ENCODE measurements at places on chromosomes 16 and 17. TPM values are rescaled to one million over a fixed set of nuclear protein-coding genes. Genes with fewer than 3 reads are reported as not detected.

SDR42E2 gene
- 0.27 TPM for total RNA-seq

ZNF207 gene
- total RNA-seq: 332 TPM

RNF222 gene
- not detected for total RNA-seq

RTN4RL1 gene
- total RNA-seq: 0.10 TPM

CNGB1 gene
- not detected for total RNA-seq

RPA1 gene
- total RNA-seq: 74.2 TPM

GRCh38 chr17:35433075-35433894 is 985 bp upstream of the SLFN12 start:
- peak overlapping the region; percentile 86 for H3K4me3 ChIP-seq
- H3K36me3 ChIP-seq: no peaks in the 10 kb centered on the region
- H3K27me3 ChIP-seq: no peaks in the 10 kb centered on the region
- peak; percentile 11 for DNase-seq
- H3K4me1 ChIP-seq: peaks cover 22% of the 10 kb centered on the region

GRCh38 chr16:4850211-4850610 is 2.9 kb downstream of the UBN1 start:
- H3K27ac ChIP-seq: no peak overlapping the region
- no peak for DNase-seq
- H3K27me3 ChIP-seq: no peaks in the 10 kb centered on the region
- H3K4me3 ChIP-seq: no peak overlapping the region
- peaks cover 31% of the 10 kb centered on the region for H3K4me1 ChIP-seq
- no peaks in the 10 kb centered on the region for H3K36me3 ChIP-seq

- H3K4me3 ChIP-seq: no peak overlapping the region
- H3K4me1 ChIP-seq: peaks cover 1% of the 10 kb centered on the region
- no peaks in the 10 kb centered on the region for H3K27me3 ChIP-seq
Observed at GRCh38 chr17:31446195-31446967, 54.9 kb downstream of the RAB11FIP4 start.

DNA sequence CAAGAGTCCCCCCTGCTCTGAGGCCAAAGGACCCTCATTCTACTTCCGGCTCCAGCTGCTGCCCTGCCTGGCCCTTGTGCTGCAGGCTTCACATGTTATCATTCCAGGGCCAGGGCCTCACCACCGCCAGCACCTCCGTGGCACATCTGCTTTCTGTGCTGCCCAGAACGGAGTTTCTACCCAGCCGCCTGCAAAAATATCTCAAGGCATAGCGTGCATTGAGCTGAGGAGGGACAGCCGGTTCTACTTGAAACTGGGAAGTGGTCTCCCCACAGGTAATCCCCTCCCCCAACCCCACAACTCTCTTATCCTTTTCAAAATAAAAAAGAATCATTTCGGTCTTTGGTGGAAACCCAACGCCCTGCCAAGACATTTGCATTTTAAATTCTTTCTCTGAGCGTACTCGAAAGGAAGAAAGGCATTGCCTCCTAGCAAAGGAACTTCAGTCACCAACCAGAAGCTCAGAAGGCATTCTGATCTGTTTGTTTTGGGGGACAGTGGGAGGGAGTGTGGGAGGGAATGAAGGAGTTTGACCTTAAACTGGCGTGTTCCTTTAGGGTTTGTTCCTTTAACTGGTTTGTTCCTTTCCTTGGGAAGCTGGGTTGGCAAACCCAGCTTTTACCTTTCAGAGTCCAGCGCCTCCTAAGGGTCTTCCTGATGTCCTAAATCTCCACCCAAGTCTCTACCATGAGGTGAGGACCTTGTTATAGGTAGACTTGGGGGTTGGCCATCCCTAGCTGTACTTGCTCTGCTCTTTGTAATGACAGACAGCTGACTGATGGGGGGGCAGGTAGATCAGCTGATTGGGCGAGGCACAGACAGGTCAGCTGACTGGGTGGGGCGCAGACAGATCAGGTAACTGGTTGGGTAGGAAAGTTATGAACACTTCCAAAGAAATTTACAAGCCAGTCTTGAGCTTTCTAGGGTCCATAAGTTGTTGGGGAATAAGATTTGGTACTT is 33.4 kb upstream of the PIK3R6 start:
- no peaks in the 10 kb centered on the region for H3K27me3 ChIP-seq
- no peak overlapping the region for H3K4me3 ChIP-seq
- H3K4me1 ChIP-seq: peaks cover 54% of the 10 kb centered on the region
- no peaks in the 10 kb centered on the region for H3K36me3 ChIP-seq
- peak; percentile 60 for DNase-seq

GRCh38 chr17:9948928-9949327 is 43.9 kb upstream of the RCVRN start:
- no peaks in the 10 kb centered on the region for H3K27me3 ChIP-seq
- H3K4me3 ChIP-seq: no peak overlapping the region
- H3K36me3 ChIP-seq: no peaks in the 10 kb centered on the region
- H3K27ac ChIP-seq: no peak overlapping the region
- DNase-seq: no peak
- H3K4me1 ChIP-seq: no peaks in the 10 kb centered on the region

DNA sequence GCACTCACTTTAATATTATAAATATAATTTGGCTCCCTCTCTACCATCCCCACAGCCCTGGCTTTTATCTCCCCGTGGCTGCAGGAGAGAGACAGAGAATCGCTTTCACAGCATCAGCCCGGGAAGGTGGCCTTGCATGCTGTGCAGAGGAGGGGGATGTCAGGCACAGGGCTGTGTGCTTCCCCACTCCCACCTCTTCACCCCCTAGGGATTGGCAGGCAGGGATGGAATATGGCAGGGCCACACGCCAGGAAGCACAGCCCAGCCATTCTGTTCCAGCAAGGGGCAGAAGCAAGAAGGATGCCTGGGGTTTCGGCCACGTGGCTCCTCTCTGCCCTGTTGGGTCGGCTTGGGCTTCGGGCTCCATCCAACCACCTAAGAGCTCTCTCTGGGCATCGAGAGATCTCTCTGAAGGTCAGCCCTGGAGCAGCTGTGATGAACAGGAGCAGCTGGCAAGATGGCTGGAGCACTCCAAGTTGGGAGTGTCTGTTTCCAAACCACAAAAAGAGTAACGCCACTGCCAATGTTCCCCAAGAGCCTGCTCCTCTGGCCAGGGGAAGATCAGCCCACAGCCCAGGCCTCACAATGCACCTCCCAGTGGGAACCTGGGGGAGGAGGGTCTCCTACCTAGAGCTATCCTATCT is 223.2 kb downstream of the C16orf78 start:
- no peaks in the 10 kb centered on the region for H3K36me3 ChIP-seq
- no peak overlapping the region for H3K4me3 ChIP-seq
- no peaks in the 10 kb centered on the region for H3K27me3 ChIP-seq
- no peaks in the 10 kb centered on the region for H3K4me1 ChIP-seq

GRCh38 chr16:78745108-78746019 is 645.9 kb downstream of the WWOX start:
- no peaks in the 10 kb centered on the region for H3K36me3 ChIP-seq
- no peak overlapping the region for H3K4me3 ChIP-seq
- H3K27me3 ChIP-seq: no peaks in the 10 kb centered on the region
- peak overlapping the region; percentile 52 for H3K27ac ChIP-seq
- peaks cover 49% of the 10 kb centered on the region for H3K4me1 ChIP-seq

DNA sequence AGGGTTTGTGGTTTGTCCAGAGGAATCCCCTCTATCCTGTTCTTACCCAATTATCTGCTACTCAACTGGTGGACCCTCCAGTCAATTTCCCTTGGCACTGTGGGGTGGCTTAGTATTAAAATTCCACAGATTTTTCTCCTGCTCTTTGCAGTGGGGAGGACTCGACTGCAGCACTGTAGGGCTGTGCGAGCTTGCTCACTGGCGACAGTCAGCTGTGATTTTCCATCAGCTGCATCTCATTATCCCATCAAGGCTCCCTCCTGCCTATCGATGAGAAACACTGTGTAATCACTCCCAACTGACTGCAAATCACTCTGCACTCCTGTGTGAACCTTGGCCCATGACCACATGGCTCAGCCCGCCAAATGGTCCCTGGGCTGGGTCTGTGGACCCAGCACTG is 90.5 kb upstream of the MAF start:
- no peaks in the 10 kb centered on the region for H3K4me1 ChIP-seq
- no peak overlapping the region for H3K4me3 ChIP-seq
- H3K27me3 ChIP-seq: no peaks in the 10 kb centered on the region
- no peak for DNase-seq
- H3K36me3 ChIP-seq: no peaks in the 10 kb centered on the region
- no peak overlapping the region for H3K27ac ChIP-seq

GRCh38 chr17:78725448-78726021 is 56.5 kb downstream of the CYTH1 start:
- no peak overlapping the region for H3K4me3 ChIP-seq
- H3K36me3 ChIP-seq: no peaks in the 10 kb centered on the region
- no peaks in the 10 kb centered on the region for H3K27me3 ChIP-seq
- no peak for DNase-seq
- peaks cover 92% of the 10 kb centered on the region for H3K4me1 ChIP-seq

GRCh38 chr17:33055746-33056145 is 64.1 kb downstream of the SPACA3 start:
- H3K36me3 ChIP-seq: no peaks in the 10 kb centered on the region
- no peaks in the 10 kb centered on the region for H3K27me3 ChIP-seq
- H3K4me3 ChIP-seq: no peak overlapping the region

- peak overlapping the region; percentile 12 for H3K4me3 ChIP-seq
- H3K36me3 ChIP-seq: peaks cover 96% of the 10 kb centered on the region
- H3K27me3 ChIP-seq: no peaks in the 10 kb centered on the region
- peak overlapping the region; percentile 80 for H3K27ac ChIP-seq
Observed at GRCh38 chr16:85908444-85908843, 9.5 kb downstream of the IRF8 start.

DNA sequence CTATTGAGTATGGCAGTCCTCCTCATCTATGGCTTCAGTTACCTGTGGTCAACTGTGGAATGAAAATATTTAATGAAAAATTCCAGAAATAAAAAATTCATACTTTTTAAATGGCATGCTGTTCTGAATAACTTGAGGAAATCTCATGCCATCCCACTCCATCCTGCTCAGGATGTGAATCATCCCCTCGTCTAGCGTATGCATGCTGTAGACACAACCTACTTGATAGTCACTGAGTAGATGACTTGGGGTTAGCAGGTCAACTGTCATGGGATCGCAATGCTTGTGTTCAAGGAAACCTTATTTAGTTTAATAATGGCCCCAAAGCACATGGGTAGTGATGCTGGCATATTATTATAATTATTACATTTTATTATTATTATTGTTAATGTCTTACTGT is 4.8 kb upstream of the VAC14 start:
- no peak overlapping the region for H3K4me3 ChIP-seq
- DNase-seq: no peak
- no peak overlapping the region for H3K27ac ChIP-seq

All from B cell (primary cell).